ENCODE measurements at places on chromosomes 4 and X. TPM values are rescaled to one million over a fixed set of nuclear protein-coding genes. Genes with fewer than 3 reads are reported as not detected.

Gene TMEM255A
- 5.7 TPM for total RNA-seq

DNA sequence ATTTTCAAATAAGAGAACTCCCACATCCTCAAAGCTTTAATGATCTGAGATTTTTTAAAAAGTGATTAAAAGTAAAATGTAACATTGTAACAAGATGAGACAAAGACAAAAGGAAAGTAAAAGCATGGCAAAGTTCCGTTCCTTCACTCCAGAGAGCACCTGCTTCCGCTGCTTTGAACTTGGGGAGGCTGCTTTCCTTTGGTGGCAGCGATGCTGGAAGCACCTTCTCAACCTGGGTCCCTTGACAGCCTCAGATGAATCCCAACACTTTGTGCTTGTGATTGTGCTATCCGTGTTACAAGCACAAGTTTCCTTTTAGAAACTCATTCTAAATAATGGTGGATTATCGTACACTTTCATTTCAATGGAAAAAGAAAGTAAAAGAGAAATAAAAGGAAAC lies 59.7 kb downstream of the HADH start:
- no peak overlapping the region for H3K27ac ChIP-seq
- no peaks in the 10 kb centered on the region for H3K27me3 ChIP-seq
- peaks cover 8% of the 10 kb centered on the region for H3K4me1 ChIP-seq
- no peaks in the 10 kb centered on the region for H3K36me3 ChIP-seq
- no peak for DNase-seq
- no peak overlapping the region for H3K4me3 ChIP-seq

DNA sequence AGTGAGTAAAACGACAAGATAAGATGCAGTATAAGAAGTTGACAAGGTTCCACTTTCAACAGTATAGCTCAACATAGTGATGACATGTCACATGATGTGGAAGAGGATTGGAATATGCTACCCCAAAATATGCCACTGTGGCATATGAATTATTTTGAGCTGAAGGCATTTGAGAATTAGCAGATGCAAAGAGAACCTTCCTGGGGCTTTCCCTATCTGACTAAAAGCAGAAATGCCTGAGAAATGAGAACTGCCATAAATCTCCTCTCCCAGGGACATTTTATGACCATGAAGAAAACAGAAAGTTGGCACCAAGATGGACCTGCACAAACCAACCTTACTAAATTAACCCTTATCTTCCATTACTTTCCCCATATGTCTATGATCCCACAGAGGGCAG lies 24.8 kb downstream of the CDKN2AIP start:
- no peak overlapping the region for H3K27ac ChIP-seq
- DNase-seq = no peak
- H3K4me3 ChIP-seq = no peak overlapping the region
- H3K27me3 ChIP-seq = no peaks in the 10 kb centered on the region
- no peaks in the 10 kb centered on the region for H3K4me1 ChIP-seq

GRCh38 chrX:154040863-154041262 lies 21.2 kb upstream of the IRAK1 start:
- H3K27me3 ChIP-seq = no peaks in the 10 kb centered on the region
- no peaks in the 10 kb centered on the region for H3K36me3 ChIP-seq
- no peaks in the 10 kb centered on the region for H3K4me1 ChIP-seq
- H3K27ac ChIP-seq = peak overlapping the region; percentile 41
- H3K4me3 ChIP-seq = no peak overlapping the region
